ENCODE measurements at places on chromosomes 11 and 22.

- no peak for DNase-seq
Observed at GRCh38 chr11:1870326-1870696, 17.4 kb downstream of the LSP1 start.

DNA sequence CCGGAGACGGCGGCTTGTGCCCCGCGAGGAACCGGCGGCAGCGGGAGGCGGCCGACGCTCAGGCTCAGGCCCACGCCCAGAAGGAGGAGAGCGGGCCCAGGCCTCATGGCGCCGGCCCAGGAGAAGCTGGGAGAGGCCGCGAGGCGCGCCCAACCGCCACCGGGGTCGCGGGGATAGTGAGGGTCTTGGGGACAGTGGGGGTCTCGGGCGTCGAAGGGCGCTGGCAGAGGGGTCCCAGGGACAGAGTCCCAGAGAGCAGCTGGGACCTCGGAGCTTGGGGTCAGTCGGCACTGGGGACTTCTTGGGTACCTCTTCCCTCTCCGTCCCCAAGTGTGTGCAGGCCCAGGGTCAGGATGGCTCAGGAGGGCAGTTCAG lies at the start of gene PKDREJ:
PKDREJ (minus strand) TSS at position 128 of the 375 bp plus-strand sequence; CDS start at position 107, 21 bp downstream.
- no peak for DNase-seq

DNA sequence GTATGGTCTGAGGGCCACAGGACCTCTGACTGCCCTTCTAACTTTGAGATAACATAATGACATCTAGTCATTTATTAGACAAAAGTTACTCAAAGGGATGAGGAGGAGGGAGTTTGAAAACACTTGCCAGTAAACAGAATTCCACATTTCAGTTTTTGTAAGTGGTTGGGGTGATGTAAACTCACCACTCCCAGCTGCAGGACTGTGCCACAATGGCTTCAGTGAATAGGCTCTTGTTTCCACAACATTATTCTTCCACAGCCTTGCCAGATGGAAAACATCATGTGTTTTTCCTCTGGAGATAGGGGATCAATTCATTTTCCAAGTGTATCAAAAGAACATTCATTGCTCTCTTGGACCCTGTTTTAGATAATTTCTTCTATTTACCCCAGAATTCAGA lies 147.2 kb upstream of the BDNF start:
- DNase-seq = no peak

DNA sequence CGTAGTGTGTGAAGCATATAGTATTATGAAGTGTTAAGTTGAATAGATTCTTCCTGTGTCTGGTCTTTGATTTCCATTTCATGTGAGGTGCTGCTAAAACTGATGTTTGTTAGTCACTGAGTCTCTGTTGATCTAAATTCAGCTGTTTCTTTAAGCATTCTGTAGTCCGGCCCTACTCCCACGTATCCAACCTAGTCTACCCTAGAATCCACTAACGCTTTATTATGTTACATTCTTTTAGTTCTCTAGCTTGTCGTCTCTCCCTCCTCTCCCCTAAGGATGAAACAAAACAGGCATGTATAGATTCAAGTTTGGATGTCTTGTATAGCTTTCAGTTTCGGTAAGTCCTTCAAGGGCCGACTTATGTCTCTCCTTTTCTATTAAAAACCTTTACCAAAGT lies 4.1 kb downstream of the WEE1 start:
- no peak for DNase-seq

- peak; percentile 97 for DNase-seq
Observed at GRCh38 chr11:124069429-124070401, 28.6 kb upstream of the OR10G7 start.

DNA sequence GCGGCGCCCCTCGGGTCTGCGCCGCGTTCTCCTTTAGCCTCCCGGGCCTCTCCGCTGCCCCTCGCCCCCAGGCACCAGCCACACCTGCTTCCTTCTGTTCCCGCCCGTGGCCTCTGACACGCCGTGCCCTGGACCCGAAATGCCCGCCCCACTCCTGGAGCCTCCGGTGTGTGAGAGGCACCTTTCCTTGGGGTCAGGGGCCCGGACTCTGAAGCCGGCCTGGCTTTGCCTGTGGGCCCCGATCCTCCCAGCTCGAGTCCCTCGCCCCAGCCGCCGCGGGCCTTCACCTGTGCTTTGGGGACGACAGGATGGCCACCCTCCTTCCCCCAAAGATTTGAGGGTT lies 661 bp upstream of the CDPF1 start:
- peak; percentile 14 for DNase-seq

GRCh38 chr11:61652135-61652534 lies 28.1 kb upstream of the DAGLA start:
- no peak for DNase-seq

DNA sequence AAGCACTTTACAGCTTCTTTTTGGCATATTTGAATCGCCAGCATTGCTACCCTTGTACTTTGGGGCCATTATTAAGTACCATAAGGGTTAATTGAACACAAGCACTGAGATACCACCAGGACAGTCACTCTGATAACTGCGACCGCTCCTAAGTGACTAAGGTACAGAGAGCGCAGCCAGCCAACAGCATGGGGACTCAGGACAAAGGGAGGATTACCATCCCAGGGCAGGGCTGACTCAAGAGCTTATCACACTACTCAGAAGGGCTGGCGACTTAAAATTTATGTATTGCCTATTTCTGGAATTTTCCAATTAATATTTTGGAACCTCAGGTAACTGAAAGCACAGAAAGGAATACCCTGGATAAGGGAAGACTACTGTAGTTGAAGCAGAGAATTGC lies 479 bp downstream of the ZNF280A start:
- DNase-seq = peak; percentile 58

DNA sequence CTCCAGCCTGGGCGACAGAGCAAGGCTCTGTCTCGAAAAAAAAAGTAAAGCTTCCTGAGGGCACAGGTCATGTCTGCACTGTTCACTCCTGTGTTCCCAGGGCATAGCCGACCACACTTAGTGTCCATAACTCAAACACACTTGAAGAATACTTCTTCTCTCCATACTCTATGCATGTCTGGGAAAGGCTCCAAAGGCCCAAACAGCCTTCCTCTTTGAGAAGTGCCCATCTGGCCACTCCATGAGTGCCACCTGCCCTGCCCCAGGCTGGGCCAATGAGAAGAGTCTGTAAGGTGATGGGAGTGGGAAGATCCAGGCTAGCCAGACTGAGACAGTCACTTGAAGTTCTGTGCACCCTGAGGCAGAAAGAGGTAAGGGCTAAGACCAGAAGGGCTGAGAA lies 24.7 kb downstream of the DGCR2 start:
- DNase-seq = no peak

- no peak for DNase-seq
Observed at GRCh38 chr11:17651061-17651460, 68.3 kb upstream of the MYOD1 start.

- DNase-seq = no peak
Observed at GRCh38 chr11:86615487-86615886, 56.9 kb downstream of the ME3 start.

- DNase-seq = peak; percentile 49
Observed at GRCh38 chr11:27209562-27210005, 153.4 kb downstream of the CCDC34 start.

DNA sequence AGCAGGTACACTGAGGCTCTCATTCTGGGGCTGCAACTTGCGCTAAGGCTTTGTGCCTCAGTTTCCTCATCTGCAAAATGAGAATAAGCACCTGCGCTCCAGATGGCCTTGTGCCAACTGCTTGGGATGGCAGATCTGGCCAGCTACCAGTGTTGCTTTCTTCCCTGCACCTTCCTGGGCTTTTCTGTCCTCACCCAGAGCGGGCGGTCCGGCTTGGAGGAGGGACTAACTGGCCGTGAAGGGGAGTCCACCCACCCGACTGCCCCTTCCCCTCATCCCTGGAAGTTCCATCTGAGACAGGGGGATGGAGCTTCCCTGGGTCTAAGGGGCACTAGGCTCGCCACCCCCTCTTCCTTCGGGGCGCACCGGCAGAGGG lies 3.5 kb downstream of the SLC16A8 start:
- DNase-seq = no peak

GRCh38 chr22:33605666-33606065 lies 314.6 kb downstream of the LARGE1 start:
- no peak for DNase-seq

DNA sequence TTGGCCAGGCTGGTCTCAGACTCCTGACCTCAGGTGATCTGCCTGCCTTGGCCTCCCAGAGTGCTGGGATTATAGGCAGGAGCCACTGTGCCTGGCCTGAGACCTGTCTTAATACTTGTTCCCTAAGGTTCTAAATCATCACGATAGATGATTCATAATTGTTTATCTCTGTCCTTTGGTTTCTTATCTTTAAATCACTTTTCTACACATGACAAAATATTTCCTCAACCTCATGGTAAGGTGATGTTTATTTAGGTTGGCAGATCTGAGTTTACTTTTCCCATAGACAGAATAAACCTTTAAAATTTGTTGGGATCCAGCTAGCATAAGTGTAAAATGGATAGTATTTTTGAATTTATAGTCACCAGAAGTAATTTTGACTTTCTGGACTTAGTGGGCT lies 3.5 kb downstream of the PSMD13 start:
- DNase-seq = no peak

DNA sequence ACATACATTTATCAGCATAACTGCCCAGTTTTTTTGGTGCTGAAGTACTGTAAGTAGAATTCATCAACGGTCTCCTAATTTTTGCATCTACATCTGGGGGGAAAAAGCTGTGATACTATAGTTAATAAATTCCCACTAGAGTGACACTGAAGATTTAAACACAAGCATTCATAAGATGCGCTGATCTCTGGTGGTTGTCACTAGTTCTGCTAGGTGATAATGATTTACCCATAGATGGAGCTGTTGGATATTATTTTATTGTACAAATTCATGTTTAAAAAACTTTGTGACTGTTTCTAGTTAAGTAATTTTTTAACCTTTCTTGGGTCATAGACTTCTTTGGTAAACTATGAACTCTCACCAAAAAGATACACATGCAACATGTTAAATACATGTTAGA lies 106.6 kb downstream of the EMSY start:
- DNase-seq = no peak

GRCh38 chr11:99316776-99317520 lies 296.2 kb downstream of the CNTN5 start:
- DNase-seq = no peak

- DNase-seq = no peak
Observed at GRCh38 chr22:37924386-37925065, 18.4 kb downstream of the MICALL1 start.

All from NCI-H82 (cell line).